ENCODE measurements at places on chromosomes 5 and 9.

DNA sequence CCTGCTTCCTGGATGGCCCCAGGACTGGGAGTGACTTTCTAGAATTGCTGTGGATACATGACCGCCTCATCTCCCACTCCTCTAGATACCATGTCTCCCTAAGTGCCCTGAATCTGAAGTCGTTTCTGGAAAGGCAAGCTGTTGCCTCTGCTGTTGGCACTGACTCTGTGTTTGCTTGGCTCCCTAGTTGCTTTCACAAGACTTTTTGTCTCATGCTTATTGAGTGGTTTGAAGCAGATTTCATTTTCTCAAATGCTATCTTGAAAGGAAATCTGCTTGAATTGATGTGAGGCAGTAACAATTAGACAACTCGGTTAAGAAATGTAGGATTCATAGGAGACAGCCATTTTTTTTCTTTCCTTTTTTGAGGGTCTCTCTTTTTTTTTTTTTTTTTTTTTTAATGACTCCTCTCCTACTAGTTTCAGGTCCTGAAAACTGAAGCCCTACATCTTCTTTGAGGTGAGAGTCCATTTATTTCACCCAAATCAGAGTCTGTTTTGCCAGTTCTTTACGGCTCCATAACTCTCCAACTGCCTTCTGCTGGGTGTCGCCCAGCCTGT lies 65.9 kb downstream of the PRDM6 start:
- no peak for DNase-seq

- DNase-seq: no peak
Measured at GRCh38 chr9:122131401-122132001, 28.1 kb downstream of the NDUFA8 start.

- DNase-seq: peak; percentile 7
Measured at GRCh38 chr5:60538955-60539866, 160.8 kb downstream of the DEPDC1B start.

DNA sequence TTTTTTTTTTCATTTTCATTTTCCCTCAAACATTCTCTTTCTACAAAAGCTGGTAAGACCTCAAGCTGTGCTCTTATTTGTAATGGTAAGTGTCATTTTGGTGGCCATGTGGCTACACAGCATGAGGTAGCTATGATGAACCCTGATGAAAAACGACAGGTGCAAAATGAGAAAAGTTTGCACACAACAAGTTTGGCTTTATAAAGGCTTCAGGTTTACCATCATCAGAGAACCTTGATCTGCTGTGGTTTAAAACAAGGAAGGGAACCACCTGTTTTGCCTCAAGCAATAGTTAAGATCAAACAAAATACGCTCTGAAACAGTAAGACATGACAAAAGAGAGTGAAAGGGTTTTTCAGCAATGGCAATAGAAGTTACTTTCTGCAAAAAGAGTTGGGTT lies 1124.6 kb upstream of the ACO1 start:
- DNase-seq: no peak
